Fibroblast of skin of scalp (primary cell): ENCODE measurements at places on chromosomes 1 and 21.

DNA sequence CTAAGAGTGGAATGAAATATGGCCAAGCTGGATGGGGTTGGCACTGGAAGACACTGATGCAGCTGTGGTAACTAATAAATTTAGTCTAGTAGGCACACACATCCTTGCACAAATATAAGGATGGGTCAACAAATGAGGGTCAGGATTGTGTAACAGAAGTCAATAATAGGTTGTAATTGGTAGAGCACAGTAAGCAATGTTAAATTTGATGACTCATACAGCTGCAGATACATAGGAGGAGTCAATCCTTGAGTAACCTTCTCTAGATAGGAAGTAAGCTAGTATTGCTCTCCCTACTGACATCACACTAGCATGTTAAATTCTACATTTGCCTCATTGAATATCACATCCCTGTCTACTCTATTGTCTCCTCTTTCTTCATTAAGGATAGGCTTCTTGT, 332.1 kb downstream of the PTPRC start:
- peak; percentile 5 for DNase-seq

DNA sequence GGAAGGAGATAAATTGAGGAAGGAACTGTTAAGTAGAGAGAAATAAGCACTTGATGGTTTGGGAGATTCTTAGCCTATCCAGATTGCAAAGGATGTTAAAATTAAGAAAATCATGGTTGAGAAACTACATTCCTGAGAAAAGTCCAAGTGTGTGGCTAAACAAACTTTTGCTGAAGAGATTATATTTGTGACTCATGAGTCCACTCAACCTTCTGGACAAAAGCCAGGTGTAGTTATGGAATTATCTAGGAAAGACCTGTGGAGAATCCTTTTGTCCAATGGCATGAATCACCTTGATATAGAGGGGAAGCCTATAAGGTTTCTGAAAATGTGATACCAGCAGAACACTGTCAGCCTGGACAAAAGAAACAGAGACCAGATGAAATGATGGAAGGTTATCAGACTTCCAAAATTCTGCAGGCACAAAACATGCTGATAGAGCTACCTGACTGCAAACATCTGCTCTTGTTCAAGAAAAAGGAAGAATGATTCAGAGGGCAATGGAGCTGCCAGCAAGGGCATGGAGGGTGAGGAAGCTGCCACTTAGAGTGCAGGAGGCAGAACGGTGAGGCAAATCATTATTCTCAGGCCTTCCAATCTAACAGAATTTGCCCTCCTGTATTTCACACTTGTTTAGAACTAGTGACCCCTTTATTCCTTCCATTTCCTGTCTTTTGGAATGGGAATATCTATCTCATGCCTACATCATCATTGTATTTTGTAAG, 300.6 kb upstream of the PRMT6 start:
- peak; percentile 78 for DNase-seq

GRCh38 chr1:96144636-96145035, 576.9 kb upstream of the PTBP2 start:
- no peak for DNase-seq

DNA sequence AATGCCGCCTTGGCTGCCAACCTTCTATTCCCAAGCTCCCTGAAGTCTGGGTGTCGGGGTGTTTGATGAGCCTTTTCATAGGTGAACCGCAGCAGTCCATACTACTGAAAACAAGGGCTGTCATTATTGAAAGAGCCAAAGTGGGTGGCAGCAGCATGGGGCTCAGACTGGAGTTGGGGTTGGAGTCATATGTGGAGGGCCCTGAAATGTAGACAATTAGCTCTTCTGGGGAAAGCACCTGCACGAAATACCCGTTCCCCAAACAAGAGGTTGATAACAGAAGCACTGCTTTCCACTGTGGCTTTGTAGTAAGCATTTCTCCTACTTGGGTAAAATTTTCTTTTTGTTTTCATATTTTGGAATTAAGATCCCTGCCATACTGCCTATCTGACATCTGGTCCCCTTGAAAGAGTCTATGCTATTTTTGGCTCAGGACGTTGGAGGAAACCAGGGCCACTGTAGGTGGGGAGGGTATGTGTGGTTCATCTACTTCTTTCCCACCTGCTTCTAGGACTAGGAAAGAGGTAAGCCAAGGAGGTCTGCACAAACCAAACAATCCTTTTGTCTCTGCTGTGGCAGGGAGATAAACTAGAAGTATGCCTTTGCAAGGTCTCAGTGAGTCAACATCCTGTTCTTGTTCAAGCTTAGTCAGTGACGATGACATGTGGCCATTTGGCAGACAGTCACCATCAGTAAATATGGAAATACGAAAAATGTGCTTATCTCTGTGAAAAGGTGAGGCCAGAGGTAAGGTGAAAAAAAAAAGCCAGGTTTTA, 197.0 kb upstream of the UBE2U start:
- DNase-seq = peak; percentile 54

GRCh38 chr1:207181847-207182246, 77.8 kb downstream of the C4BPA start:
- DNase-seq = no peak

GRCh38 chr1:28926629-28927265, 12.4 kb downstream of the EPB41 start:
- peak; percentile 11 for DNase-seq

DNA sequence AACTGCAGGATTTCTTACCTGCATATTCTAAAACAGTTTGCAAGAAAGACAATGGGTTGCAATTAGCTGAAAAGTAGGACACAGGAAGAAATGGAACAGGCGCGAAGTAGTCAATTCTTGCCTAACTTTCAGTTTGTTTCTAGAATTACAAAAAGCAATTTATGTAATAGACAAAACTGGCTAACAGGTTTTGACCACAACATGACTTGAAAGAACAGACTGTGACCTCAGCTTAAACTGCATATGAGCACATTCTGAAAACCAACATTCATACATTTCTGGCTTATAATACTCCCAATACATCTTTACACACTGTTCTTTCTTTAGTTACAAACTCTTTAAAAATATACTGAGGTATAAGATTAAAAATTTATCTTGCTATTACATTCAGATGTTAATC, 405.9 kb upstream of the B3GALT2 start:
- no peak for DNase-seq

GRCh38 chr1:212484701-212485570, 52.2 kb downstream of the NENF start:
- peak; percentile 74 for DNase-seq

- DNase-seq = no peak
Measured at GRCh38 chr21:44751186-44751798, 39.9 kb upstream of the TSPEAR start.

GRCh38 chr1:17119773-17120480, 676 bp upstream of the PADI2 start:
- DNase-seq = no peak

- peak; percentile 47 for DNase-seq
Measured at GRCh38 chr1:47871799-47872353, 125.3 kb downstream of the TRABD2B start.

DNA sequence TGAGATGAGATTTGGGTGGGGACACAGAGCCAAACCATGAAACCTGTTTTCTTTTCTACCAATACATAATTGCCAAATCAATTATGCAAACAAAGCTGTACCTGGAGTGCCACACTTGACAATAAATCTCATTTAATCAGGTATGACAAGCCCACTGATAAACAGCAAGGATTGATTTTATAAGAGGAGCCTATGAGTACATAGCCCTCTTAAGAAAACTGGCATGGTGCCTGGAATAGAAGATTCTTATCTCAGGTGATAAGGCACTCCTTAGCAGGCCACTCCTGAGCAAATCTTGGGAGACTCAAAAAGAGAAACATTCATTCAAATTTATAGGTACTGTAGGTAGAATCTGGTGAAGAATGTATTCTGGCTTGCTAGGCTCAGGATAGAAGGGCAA, 28.6 kb upstream of the PDE4B start:
- DNase-seq = no peak

DNA sequence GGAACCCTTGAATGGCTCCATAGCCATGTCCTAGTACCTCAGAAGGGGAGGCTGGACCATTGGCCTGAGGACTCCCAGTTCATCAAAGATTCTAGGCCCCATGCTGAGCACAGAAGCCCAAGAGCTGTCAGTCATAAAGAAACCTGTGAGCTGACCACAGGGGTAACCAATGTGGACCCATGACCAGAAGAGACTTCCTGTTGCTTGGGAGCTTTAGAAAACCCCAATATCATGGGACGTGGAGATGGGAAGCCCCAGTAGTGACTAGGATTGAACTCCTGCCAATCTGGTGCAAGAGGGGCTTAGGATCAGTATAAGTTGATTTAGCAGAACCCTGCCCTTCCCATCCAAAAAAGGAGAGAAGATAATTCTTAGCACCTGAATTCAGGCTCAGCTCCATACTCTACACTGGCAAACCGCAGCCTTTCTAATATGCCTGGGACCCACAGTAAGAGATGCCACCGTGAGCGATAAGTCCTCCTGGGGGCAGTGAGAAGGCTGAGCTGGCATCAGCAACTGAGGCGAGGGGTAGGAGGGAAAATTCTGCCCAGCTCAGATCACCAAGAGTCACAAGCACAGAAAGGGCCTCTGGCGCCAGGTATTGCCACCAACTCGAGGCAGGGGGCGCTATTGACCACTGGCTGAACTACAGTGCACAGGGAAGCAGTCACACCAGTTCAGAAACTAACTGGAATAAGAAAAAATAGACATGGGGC, 108.9 kb downstream of the CAPN8 start:
- DNase-seq = peak; percentile 6

- no peak for DNase-seq
Measured at GRCh38 chr1:79215311-79215710, 208.8 kb upstream of the ADGRL4 start.

- DNase-seq = no peak
Measured at GRCh38 chr1:31373897-31374486, 1.1 kb upstream of the FABP3 start.

DNA sequence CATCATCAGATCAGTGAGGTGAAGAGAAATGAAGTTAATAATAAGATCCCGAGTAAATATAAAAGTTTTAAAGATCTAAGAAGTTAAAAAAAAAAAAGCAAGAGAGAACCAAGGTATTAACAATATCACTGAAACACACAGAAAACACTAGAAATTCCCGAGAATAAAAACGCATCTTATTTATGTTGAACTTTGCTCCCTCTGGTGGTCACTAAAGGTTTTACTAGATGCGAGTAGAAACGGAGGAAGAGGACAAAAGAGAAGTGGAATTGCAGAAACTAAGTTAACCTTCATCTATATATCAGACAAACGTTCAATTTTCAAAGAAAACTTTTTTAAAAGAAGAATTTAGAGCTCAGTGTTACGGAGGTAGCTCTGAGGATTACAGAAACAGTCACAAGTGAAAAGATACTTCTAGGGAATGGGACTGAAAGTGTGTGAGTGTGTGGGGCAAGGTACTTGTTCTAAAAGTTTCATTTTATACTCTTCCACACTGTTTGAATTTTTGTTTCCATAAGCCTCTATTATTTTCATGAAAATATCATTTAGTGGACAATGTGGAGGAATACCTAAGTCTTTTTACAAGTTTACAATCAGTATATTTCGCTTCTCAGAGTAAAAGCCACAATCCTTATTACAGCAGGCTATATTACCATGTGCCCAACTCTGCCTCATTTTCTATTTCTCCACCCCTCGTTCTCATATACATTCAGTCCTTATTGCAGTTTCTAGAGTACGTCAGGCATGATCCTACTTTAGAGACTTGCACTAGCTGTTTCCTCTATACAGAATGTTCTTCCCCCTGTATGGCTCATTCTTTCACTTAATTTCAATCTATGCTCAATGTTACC, 19.7 kb downstream of the ACBD6 start:
- peak; percentile 52 for DNase-seq

GRCh38 chr1:216005916-216006315, 417.3 kb downstream of the USH2A start:
- DNase-seq = no peak

DNA sequence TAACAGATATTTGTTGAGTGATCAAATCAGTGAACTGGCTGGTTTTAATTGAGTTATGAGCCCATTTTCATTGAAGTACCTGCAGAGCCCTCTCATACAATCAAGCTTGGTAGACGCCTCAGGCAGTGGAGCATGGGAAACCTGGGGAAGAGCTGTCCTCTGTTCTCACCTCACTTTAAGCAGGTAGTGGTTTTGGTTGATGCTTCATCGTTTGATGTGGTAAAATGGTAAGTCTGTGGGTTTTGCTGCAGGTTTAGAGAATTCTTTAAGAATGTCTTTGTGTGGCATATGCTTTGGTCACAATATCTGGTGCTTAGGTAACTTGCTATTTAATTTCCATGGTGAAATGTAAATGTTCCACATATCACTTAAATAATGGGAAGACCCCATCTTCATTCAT, 10.0 kb downstream of the LAMC1 start:
- DNase-seq = no peak

DNA sequence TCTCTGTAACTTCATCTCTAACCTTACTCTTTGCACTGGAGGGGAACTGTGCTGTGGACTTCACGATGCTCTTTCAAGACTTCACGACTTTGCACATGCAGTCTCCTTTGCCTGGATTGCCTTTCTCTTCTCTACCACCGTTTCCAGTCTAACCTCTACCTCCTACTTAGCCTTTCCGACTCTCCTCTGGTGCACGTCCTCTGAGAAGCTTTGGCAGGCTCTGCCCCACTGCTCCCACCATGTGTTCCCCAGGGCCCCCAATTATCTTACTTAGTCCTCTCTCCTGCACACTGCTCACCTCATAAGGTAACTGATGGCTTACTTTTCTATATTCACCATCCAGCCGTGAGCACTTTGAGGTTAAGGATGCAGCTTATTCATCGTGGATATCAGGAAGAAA, 101.7 kb upstream of the GJB5 start:
- DNase-seq = no peak

DNA sequence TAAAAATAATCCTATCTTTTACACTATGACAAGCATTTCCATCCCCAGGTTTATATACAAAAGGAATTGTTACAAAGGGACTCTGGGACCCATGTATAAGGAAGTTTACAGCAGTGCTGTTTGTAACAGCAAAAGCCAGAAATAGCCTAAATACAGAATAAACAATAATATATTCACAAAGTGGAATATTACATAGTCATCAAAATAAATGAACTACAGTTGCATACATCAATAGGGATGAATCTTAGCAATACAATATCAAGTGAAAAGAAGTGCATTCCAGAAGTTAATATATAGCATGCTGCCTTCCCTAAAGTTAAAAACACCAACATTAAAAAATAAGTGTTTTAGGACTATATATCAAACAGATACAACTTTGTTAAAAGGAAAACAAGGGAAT, 77.3 kb downstream of the EDEM3 start:
- DNase-seq = no peak

DNA sequence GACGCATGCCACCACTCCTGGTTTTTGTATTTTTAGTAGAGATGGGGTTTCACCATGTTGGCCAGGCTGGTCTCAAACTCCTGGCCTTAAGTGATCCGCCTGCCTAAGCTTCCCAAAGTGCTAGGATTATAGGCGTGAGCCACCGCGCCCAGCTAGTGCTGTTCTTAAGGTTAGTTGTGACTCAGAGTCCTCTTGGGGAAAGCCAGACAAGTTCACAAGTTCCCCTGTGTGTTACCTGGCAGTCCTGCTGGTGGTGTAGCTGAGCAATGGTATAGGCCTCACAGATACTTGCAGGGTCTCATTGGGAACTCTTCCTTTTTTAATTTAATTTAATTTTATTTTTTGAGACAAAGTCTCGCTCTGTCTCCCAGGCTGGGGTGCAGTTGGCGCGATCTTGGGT, 10.6 kb downstream of the CFAP126 start:
- DNase-seq = no peak

GRCh38 chr1:236030534-236030933, 34.4 kb downstream of the NID1 start:
- no peak for DNase-seq
